ENCODE measurements at places on chromosomes 13 and 19.
A peak's percentile ranks its signal among the peaks of the same experiment; 100 is the strongest.

- peak; percentile 27 for DNase-seq
Observed at GRCh38 chr13:96984051-96984508, 10.2 kb downstream of the OXGR1 start.

- no peak for DNase-seq
Observed at GRCh38 chr13:51222037-51222685, at the start of gene FAM124A. Gene FAM124A (plus strand): TSS chr13:51222398. CDS start chr13:51222502, 104 bp downstream.

DNA sequence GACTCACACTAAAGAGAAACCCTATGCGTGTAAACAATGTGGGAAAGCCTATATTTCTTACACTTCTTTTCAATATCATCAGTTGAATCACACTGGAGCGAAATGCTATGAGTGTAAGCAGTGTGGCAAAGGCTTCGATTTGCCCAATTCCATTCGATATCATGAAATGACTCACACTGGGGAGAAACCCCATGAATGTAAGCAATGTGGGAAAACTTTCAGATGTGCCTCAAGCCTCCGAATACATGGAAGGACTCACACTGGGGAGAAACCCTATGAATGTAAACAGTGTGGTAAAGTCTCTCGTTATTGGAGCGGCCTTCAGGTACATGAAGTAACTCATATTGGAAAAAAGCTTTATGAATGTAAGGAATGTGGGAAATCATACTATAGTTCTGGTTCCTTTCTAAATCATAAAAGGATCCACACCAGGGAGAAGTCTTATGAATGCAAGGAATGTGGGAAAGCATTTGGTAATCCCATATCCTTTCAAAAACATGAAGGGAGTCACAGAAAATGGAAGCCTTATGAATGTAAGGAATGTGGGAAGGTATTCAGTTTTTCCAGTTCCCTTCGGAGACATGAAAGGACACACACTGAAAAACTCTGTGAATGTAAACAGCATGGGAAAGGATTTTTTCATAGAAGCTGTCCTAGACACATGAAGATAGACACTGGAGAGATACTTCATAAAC is 28.1 kb downstream of the ZNF20 start:
- no peak for DNase-seq

DNA sequence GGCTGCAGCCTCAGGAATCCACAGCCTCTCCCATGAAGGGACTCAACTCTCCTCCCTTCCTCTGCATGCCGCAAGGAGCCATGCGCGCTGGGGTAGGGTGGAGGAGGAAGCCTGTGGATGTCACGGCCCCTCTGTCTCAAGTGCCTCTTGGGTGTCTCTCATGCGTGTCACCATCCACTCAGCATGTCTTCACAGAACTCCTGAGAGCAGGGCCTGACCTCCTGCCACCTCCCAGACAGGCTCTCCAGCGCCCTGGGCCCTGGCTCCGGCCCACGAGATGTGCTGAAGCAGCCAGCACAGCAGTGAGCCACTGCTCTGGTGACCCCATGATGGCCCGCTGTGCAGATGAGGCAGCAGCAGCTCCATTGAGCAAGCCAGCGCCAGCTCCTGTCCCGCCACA is 25.9 kb upstream of the SPACA7 start:
- no peak for DNase-seq

DNA sequence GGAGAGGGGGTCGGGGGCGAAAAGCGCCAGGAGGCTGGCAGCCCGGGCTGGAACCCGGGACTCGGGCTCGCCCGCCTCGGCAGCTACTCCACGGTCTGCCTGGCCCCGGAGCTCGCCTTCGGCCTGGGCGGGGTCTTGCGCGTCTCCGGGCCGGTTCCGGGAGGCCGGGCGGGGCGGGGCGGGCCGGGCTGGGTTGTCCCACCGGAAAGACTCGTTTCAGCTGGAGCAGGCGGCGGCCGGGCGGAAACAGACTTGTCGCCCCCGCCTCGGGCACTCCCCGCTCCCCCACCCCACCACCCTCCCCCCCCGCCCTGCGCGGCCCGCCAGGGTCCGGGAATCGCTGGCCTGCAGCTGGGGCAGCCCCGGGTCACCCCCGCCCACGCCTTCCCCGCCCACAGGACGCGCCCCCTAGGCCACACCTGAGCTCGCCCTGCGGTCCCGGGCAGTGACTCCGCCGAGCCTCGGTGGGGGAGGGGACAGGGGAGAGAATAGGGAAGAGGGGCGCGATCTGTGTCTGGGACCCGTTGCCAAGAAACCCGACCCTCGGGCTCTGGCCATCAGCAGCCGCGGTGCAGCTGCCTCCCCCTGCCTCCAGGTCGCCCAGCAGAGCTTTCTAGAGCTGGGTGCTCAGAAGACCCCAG is 109.4 kb downstream of the KCTD15 start:
- DNase-seq: no peak

- DNase-seq: no peak
Observed at GRCh38 chr13:94033098-94033497, 446.4 kb downstream of the DCT start.
